Activated CD4-positive, alpha-beta T cell treated with anti-CD3 and anti-CD28 coated beads, Interleukin-2, amount 10 ng/mL, durations not matched to agents 24 days and 14 days (primary cell): ENCODE measurements at places on chromosomes 13 and 19. TPM values are rescaled to one million over a fixed set of nuclear protein-coding genes. Genes with fewer than 3 reads are reported as not detected.

- DNase-seq, result no peak
These were observed 1763.3 kb upstream of the MIR17HG start for GRCh38 chr13:89584058-89584620.

- DNase-seq, result no peak
These were observed 519.7 kb downstream of the DIAPH3 start for GRCh38 chr13:59643906-59644626.

- no peak for DNase-seq
These were observed 62.8 kb upstream of the LRCH1 start for GRCh38 chr13:46490129-46490528.

CCDC8 gene
- not detected in 2 replicates for total RNA-seq

DNA sequence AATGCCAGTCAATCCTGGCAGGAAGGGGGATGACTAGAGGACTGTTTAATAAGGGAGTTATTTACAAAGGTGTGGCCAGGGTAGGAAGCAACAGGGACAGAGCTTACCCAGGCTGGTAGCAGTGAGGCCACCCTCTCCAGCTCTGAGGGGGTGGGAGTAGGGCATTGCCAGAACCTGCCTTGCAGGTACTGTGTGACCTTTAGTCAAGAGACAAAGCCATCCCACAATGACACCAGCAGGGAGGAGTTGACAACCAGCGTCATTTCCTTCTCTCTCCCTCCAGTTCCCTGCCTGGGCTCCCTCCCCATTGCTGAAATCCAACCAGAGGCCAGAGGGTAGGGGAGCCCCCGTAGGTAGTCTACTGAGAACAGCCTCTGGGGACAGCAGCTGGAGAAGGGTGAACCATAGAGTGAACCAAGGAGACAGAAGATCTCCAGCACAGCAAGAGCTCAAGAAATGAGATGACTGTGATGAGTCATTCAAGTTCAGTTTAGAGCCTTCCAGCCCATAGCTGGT, 33.3 kb upstream of the SPATA13 start:
- DNase-seq, result peak; percentile 59

- peak; percentile 43 for DNase-seq
These were observed 83.1 kb downstream of the B3GLCT start for GRCh38 chr13:31282741-31283455.

HCST gene
- total RNA-seq, result 46.1 and 48.4 TPM in 2 replicates

LINGO3 gene
- total RNA-seq, result 0.09 and 0.26 TPM in 2 replicates

- DNase-seq, result no peak
These were observed 924.6 kb downstream of the OLFM4 start for GRCh38 chr13:53953183-53953582.

GRCh38 chr19:37997911-37998344, 90.9 kb downstream of the SIPA1L3 start:
- DNase-seq, result no peak

- no peak for DNase-seq
These were observed 6.9 kb downstream of the POP4 start for GRCh38 chr19:29612801-29613595.

DNA sequence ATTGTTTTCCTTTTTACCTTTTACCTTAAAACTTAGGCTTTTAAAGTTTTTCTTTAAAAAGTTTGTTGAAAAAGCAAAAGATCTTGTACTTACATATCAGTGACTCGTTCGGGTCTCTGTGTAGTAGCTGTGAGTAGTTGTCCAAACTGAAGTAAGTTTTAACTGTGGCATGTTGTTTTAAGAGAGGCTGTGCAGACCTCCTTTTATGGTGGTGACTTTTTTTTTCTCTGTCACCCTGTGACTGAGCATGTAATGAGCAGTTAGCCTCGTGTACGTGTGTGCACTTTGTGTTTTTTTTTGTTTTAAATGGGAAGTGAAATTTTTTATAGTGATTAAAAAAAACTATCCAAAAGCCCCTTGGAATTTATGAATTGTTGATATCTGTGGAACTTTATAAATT, at the start of gene GPR183:
GPR183 (minus strand) TSS at position 153 of the 400 bp plus-strand sequence. CDS start 11,254 bp downstream, outside the sequence.
- DNase-seq, result peak; percentile 85

SBK3 gene
- not detected in 2 replicates for total RNA-seq

PEAK3 gene
- total RNA-seq, result 0.09 TPM in 1 of 2 replicates, not detected in the other

ZNF99 gene
- not detected in 2 replicates for total RNA-seq

DNA sequence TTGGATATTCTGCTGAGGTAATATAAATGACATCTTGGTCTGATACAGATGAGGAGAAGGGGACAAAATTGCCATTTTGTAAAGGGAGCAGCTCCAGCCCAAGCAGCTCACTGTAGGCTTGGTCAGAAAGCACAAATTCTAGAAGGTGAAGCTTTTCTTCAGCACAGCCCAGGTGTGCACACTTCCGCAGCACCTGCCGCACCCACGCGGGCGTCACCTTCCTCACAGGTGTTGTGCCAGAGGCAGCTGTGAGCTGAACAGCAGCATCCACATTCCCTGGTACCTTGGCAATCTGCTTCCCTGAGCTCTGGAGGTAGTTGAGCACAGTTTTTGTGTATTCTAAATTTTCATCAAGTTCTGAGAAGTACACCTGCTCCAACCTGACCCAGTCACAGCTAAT, 79.0 kb downstream of the SACS start:
- DNase-seq, result no peak

MEIS3 gene
- total RNA-seq, result not detected in 2 replicates

DNA sequence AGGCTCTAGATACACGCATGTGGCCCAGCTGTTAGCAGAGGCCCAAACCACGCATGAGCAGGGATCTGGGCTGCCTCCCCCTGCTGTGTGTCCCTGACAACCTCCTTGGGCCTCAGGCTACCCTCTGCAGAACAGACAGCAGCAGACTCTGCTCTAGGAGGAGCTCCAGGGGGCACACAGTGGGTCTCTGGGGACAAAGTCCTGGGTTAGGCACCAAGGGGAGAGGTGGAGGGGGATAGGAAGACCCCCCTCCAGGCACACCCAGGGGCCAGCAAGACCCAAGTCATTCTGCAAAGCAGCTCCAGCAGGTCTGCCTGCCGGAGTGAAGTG, 8.0 kb downstream of the TINCR start:
- DNase-seq, result no peak

GRCh38 chr19:13865571-13866462, 11.1 kb upstream of the NANOS3 start:
- peak; percentile 75 for DNase-seq

- no peak for DNase-seq
These were observed 1.5 kb downstream of the PDS5B start for GRCh38 chr13:32587811-32588170.

NCAN gene
- total RNA-seq, result 0.02 TPM in 1 of 2 replicates, not detected in the other

DNA sequence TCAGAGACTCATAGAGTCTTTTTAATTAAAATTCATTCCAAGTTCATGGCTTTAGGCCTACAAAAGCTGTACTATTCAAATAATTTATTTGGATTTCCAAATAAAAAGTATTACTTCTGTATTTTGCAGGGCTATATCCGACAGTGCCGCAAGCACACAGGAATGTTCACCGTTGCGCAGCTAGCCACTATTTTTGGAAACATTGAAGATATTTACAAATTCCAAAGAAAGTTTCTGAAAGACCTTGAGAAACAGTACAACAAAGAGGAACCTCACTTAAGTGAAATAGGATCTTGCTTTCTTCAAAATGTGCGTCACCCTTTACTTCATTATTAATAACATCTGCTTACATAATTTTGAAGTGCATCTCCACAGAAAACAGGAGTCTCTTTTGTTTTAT, 20.5 kb upstream of the C1QTNF9 start:
- no peak for DNase-seq

UNC13A gene
- total RNA-seq, result 0.02 TPM in 2 replicates

DNA sequence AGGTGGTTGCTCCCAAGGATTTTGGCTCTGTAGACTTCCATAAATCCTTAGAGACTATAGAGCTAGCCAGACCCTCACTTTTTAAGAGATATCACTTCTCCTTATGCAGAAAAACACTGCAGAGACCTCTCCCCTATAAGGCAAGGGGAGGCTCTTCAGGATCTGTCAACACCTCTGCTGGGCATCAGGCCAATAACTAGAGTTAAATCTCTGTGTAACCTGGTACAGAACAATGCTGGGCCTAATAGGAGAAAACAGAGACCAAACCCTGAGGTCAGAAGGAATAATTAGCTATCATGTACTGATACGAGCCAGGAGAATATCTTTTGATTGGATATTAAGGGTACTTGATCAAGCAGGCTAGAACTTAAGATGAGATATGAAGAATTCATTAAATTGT, 358.5 kb downstream of the TBC1D4 start:
- DNase-seq, result no peak

GRCh38 chr13:42123600-42123999, 75.2 kb downstream of the DGKH start:
- no peak for DNase-seq

- DNase-seq, result no peak
These were observed 13.0 kb upstream of the CYSLTR2 start for GRCh38 chr13:48640767-48641166.

GRCh38 chr19:46328079-46328478, 18.8 kb upstream of the PPP5C start:
- DNase-seq, result no peak

MEIOSIN gene
- not detected in 2 replicates for total RNA-seq

- DNase-seq, result peak; percentile 89
These were observed 7.5 kb upstream of the LIN7B start for GRCh38 chr19:49106648-49107135.

PRTN3 gene
- total RNA-seq, result not detected in 2 replicates

GRCh38 chr19:43667126-43667875, 2.7 kb downstream of the PLAUR start:
- no peak for DNase-seq

OLFM2 gene
- total RNA-seq, result 0.82 and 0.88 TPM in 2 replicates

- DNase-seq, result no peak
These were observed 16.6 kb upstream of the ZNF253 start for GRCh38 chr19:19849056-19849455.

ZNF558 gene
- 25.1 and 26.4 TPM in 2 replicates for total RNA-seq

DNA sequence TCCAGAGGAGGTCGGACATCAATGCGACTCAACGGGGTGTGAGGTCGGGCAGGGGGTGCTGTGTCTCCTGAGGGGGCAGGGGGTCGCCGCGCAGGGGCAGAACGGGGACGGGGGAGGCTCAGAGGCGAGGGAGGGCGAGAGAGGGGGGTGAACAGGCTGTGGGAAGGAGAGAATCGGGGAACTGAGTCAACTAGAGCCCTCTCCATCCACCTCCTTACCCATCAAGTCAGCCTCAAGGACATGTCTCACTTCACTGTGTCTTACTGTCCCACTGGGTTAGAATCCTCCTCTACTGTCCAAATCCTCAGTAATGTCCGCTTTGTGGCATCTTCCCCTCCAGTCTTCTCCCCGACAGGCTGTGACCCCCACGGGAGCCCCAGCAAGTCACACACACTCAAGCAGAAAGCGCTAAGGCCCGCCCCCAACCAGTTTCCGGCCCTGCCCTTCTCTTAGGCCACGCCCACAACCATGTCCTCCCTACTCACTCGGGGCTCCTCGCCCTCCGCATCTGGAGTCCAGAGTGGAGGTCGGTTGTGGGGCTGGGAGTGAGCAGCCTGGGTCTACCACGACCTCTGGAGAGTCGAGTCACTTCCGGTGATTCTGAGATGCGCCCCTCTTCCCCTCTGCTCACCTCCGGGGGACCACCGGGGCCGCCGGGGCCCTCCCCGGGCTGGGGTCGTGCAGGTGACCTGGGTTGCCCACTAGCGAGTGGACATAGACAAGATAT, 9.3 kb downstream of the PLEKHA4 start:
- peak; percentile 93 for DNase-seq

CEACAM20 gene
- not detected in 2 replicates for total RNA-seq

GRCh38 chr13:113843063-113843654, 20.7 kb downstream of the GAS6 start:
- DNase-seq, result no peak

DNA sequence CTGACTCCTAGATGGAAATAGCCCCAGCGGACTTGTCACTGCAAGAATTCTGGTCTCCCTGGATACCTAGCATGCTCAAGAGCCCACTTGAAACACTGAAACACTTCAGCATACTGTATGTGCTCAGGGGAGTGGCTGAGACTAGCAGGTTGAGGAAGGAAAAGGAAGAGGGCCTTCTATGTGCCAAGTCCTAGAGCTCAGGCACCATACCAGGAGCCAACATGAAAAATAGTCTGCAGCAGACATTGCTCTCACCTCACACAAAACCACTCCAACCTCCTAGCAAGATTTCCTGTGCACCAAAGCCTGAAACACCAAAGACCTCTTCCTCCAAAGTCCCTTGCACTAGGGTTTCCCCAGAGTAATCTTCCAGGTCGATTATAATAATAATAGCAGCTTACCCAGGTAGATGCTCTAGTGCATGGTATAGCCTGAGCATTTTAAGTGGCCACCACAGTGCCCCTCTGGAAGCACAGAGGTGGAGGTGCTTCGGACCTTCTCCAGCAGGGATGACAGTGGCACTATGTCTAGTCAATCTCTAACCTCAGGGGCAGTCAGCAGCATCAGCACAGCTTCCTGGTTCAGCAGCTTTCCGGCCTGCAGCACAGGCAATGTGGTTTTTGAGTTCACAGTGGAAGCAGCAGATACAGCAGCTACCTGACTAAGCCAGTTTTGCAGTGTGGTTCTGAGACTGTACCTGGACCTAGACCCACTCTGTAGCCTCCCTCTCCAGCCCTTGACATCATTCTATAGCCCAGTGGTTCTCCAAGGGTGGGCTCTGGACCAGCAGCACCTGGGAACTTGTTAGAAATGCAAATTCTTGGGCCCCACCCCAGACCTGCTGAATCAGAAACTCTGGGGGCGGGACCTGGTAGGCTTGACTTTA, 45.6 kb upstream of the UBE2L5 start:
- peak; percentile 92 for DNase-seq

MAP4K1 gene
- total RNA-seq, result 156 and 172 TPM in 2 replicates

- DNase-seq, result no peak
These were observed 160.9 kb downstream of the PCDH9 start for GRCh38 chr13:67069117-67069767.

- DNase-seq, result no peak
These were observed 72.4 kb upstream of the TSC22D1 start for GRCh38 chr13:44648392-44649103.

- DNase-seq, result peak; percentile 84
These were observed 7.7 kb upstream of the CDADC1 start for GRCh38 chr13:49240017-49240416.

DNA sequence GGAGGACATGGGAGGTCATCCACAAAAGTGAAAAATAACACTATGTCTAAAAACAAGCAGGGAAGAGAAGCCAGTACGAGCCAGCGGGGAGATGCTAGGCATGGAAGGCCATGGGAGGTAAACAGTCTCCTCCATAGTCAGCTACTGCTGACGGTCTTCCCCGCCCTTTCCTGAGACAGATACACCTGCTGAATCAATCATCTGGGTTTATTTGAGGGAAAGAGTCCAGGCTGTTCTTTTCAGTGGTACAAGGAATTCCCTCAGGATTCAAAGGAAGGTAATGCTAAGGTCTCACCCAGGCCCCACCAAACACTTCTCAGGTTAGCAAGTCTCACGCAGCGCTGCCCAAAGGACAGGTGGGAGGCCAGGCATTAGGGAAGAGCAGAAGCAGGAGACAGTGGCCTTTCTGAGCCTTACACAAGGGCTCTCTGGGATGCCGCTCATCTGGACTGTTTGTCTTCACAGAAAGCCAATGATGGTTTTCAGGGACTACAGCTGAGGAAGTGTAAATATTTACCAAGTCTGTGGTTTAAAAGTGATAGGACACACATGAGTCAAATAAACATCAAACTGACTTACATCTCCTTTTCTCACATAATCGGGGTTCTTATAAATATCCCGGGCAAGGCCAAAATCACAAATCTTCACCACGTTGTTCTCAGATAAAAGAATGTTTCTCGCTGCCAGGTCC, 173.9 kb downstream of the FLT1 start:
- DNase-seq, result no peak
